Bronchial smooth muscle cell (primary cell): ENCODE measurements at places on chromosomes 5 and 9. TPM values are rescaled to one million over a fixed set of nuclear protein-coding genes. Genes with fewer than 3 reads are reported as not detected.

The BRINP1 gene
- 0.09 TPM in 1 of 2 replicates, not detected in the other for total RNA-seq

The PCDHGB6 gene
- total RNA-seq: 3.0 and 3.7 TPM in 2 replicates

The SPINK13 gene
- not detected in 2 replicates for total RNA-seq

The FIBCD1 gene
- 6.7 and 9.3 TPM in 2 replicates for total RNA-seq

The ST6GALNAC6 gene
- total RNA-seq: 50.9 and 61.2 TPM in 2 replicates

The PCDHGA2 gene
- total RNA-seq: 2.3 and 4.9 TPM in 2 replicates

The ABCA1 gene
- 118 and 207 TPM in 2 replicates for total RNA-seq

The OMD gene
- total RNA-seq: 0.95 and 1.1 TPM in 2 replicates

The BRD3 gene
- total RNA-seq: 6.0 and 7.6 TPM in 2 replicates

The C5orf58 gene
- total RNA-seq: not detected in 2 replicates

The PRLR gene
- 0.16 TPM in 1 of 2 replicates, not detected in the other for total RNA-seq

The RGS14 gene
- total RNA-seq: 3.4 and 6.3 TPM in 2 replicates

The SEPTIN8 gene
- total RNA-seq: 39.7 and 67.2 TPM in 2 replicates

The SOHLH1 gene
- not detected in 2 replicates for total RNA-seq
